Stromal cell of bone marrow (primary cell): ENCODE measurements at places on chromosomes 2 and 18.

DNA sequence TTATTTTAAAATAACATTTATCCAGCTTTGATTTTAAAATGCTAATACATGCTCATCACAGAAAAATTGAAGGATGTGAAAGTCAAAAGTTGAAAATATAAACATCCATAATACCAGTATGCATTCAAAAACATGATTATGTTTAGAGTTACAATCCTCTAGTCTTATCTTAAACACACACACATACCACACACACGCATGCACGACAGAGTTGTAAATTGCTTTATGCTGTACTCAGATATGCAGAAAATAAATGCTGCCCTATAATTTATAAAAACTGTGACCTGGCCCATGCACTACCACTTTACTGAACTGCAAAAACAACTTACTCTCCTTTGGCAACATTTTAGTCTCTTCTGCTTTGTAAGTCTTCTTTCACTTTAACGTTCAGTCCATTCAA lies 793.0 kb upstream of the FANCL start:
- DNase-seq, result no peak

DNA sequence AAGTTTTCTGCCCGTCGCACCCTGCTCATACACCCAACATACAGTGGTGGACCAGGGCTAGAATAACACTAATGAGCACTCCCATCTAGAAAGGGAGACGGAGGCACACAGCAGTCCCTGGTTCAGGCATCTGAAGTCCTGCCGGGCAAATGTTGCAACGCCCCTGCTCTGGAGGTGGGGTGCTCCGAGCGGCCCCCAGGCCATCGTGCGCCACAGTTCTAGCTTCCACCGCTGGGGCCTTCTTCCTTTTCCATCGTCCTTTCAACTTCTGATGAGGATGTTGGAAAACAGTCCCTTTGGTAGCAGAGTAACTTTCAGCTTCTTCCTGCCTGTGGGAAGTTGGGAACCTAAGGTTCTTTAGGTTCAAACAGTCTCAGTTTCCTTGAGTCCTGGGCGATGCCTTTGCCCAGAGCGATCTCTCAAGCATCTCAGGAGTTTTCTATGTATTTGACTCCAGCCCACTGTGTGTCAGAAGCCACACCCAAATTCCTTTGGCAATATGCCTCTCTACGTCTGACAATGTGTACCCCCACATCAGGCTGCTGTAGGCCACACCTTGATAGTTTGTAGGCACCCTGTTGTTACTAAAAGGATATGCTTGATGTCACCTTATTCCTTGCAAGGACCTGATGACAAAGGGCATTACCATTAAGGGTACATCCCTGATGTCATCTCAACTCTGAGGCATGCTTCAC lies 258.8 kb downstream of the GLI2 start:
- DNase-seq, result no peak

GRCh38 chr2:113274432-113274831 lies 4.3 kb downstream of the PAX8 start:
- DNase-seq, result no peak

GRCh38 chr2:48600204-48600813 lies 17.3 kb upstream of the GTF2A1L start:
- DNase-seq, result peak; percentile 27

DNA sequence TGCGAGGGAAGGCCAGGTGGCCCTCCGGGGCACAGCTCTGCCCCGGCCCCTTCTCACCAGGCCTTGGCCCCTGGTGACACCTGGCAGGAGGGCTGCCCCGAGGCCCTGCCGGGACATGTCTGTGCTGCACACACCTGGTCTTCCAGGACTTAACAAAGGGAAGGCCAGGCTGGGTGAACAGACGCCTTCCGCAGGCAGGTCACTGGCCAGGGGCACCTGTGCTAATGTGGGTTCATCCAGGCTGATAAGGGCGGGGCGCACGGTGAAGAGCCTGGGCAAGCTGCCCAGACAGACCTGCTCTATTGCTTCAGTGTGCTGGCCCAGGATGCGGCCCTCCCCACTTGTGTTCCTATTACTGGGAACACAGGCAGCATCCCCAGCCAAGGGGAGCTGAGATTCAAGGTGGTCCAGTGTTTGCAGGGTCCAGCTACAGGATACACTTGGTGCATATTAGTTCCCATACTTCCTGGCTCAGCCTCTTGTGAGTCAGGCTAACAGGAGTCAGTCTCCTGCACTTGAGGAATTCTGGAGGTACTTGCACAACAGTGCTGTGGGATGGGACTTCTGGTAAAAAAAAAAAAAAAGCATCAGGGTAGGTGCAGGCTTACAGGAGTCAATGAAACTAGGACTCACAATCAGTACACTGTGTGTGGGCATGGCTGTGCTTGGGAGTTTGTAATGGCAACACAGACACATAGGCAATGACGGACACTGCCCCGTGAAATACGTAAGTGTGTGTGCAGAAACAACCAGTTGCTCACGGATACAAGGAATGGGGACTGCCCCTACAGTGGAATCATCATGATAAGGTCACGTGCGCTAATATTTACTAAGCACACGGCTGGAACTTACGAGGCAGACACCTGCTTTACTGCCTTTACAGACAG lies 261.4 kb downstream of the TWIST2 start:
- DNase-seq, result no peak

DNA sequence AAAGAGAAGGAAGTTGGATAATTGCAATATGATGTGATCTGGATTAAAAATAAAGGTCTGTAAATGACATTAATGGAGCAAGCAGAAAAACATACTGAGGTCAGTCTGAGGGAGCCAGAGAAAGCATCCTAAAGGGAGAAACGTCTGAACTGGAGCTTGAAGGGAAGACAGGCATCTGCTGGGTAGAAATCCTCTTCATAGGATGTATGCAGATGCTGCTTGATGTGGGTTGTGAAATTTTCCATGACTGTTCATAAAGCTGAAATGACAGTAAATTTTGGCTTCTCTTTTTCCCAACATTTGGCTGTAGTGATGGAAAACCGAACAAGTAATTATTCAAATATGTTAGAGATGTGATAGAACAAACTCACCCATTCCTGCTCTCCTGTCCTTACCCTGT lies 287.6 kb downstream of the CAMKMT start:
- peak; percentile 15 for DNase-seq

GRCh38 chr2:96501886-96502810 lies 3.0 kb downstream of the NEURL3 start:
- no peak for DNase-seq

- DNase-seq, result no peak
Measured at GRCh38 chr2:105279126-105279525, 37.6 kb downstream of the GPR45 start.

- DNase-seq, result no peak
Measured at GRCh38 chr2:129923265-129924091, 56.0 kb upstream of the RAB6C start.
